Nasal cavity respiratory epithelium epithelial cell of viscerocranial mucosa (primary cell): ENCODE measurements at places on chromosomes 4 and X. TPM values are rescaled to one million over a fixed set of nuclear protein-coding genes. Genes with fewer than 3 reads are reported as not detected.

Gene CHRNA9
- total RNA-seq, result under 0.01 and 0.14 TPM in 2 replicates

Gene PCDH19
- under 0.01 and 0.21 TPM in 2 replicates for total RNA-seq

Gene COL4A6
- 20.8 and 32.0 TPM in 2 replicates for total RNA-seq

Gene CXCL11
- 0.68 and 0.71 TPM in 2 replicates for total RNA-seq

Gene SORCS2
- total RNA-seq, result under 0.01 and 0.93 TPM in 2 replicates

Gene PRDM5
- total RNA-seq, result 4.8 and 15.0 TPM in 2 replicates

Gene PPP2R2C
- total RNA-seq, result 2.7 and 17.4 TPM in 2 replicates

Gene NSD2
- total RNA-seq, result 41.4 and 54.0 TPM in 2 replicates

Gene ARMCX5
- total RNA-seq, result 17.8 and 21.1 TPM in 2 replicates
